ENCODE measurements at places on chromosomes 2 and 18.

GRCh38 chr18:50654658-50655550 lies 95.0 kb downstream of the MAPK4 start:
- DNase-seq, result no peak

- no peak for DNase-seq
Measured at GRCh38 chr2:217864963-217865772, 137.6 kb downstream of the TNS1 start.

DNA sequence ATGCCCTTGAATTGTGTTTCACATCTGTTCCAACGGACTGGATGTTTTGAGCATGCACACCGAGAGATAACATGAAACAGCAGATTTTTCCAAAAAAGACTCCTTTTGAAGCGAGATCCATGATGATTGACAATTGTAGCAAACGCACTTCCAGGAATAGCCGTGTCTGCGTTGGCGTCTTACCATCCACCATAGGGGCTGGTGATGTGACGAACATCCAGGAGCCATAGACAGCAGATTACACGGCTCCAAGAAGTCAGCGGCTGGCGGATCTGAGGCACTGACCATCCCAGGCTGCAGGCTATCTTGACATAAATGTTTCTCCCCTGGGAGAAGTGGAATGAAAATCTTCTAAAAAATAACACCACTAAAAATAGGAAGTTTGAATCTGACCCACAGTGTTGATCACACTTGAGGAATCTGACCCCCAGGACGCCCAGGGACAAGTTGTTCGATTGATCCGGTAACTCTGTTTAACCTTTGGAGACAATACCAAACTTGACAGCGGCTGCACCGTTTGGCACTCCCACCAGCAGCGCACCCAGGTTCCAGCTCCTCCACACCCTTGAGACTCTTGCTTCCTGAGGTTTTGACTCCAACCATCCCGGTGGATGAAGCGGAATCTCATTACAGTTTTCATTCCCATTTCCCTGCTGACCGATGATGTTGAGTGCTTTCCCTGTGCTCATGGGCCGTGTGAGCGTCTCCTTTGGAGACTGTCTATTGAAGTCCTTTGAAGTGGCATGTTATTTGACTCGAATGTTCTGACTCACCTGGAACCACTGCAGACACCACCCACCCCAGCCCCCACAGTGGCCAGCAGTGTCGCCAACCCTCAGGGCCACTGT lies 140.0 kb upstream of the GPC1 start:
- DNase-seq, result no peak

GRCh38 chr2:45883603-45884000 lies 232.1 kb downstream of the PRKCE start:
- no peak for DNase-seq

DNA sequence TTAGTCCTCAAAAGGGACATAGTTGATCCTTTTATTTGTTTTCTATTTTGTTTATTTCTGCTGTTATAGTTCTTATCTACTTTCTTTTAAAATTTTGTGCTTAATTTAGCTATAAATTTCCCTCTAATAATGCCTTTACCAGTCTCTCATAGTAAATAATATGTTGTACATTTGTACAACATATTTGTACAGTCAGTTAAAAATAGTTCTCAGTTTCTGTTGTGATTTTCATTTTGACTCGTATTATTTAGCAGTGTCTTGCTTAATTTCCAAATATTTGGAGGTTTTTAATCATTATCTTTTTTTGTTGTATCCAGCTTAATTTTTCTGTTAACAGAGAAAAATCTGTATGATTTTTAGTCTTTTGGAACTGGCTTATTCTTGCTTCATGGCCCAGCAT lies 443.6 kb upstream of the TRIB2 start:
- no peak for DNase-seq

DNA sequence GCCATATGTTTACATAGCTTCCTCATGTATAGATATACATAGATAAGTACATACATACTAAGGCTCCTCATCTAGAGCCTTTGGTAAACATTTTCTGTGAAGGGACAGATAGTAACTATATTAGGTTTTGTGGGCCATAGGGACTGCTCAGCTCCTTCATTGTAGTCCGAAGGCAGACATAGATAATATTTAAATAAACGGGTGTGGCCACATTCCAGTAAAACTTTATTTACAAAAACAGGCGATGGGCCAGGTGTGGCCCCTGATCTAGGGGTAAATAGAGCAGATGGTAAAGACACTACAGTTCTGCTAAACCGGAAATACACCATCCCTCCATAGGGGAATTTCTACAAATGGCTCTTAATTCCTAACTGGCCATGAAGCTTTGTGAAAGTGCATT lies 7.3 kb downstream of the COQ10B start:
- DNase-seq, result no peak

GRCh38 chr18:904218-905090 lies at the start of gene ADCYAP1:
Gene ADCYAP1 (plus strand): TSS chr18:904871. CDS start chr18:905387, 516 bp downstream.
- no peak for DNase-seq

- DNase-seq, result no peak
Measured at GRCh38 chr2:112725545-112726457, 5.0 kb downstream of the NT5DC4 start.

GRCh38 chr2:37300146-37300545 lies 24.5 kb downstream of the PRKD3 start:
- no peak for DNase-seq

- no peak for DNase-seq
Measured at GRCh38 chr2:5315512-5315911, 376.7 kb upstream of the SOX11 start.

DNA sequence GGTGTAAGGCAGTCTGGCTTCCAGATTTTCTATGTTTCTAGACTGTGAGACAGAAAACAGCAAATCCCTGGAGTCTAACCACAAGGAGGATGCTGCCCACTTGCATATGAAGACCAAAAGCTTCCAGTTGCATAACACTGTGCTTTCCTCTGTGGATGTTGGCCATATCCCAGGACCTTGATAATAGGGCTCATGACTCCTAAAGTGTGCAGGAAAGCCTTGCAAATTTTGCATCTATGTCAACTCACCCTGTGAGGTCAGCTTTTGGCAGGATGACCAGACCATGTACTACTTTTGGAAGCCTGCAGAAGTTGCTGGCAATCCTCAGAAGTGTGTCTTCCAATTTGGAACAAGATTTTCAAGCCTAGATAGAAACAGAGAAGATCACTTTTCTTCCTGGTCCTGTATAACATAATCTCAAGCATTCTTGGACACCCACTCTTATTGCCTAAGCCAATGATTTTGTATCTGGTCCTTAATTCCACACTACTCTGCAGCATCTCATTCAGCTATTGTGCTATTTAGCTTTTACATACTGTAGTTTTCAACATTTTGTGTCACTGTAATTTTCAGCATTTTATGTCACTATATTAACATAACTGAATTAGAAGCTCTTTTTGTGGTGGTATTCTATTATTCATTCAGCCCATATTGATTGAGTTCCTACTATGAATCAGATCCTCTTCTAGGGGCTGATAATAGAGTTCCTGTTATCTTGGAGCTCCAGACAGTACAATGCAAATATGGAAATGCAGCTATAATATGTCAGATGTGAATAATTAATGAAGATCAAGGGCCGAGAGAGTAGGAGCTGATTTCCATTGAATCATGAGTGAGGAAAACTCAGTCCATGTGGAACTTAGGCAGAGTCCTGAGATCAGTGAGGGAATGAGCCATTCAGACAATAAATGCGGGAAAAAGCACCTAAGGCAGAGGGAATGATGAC lies 85.3 kb upstream of the RAB27B start:
- no peak for DNase-seq

DNA sequence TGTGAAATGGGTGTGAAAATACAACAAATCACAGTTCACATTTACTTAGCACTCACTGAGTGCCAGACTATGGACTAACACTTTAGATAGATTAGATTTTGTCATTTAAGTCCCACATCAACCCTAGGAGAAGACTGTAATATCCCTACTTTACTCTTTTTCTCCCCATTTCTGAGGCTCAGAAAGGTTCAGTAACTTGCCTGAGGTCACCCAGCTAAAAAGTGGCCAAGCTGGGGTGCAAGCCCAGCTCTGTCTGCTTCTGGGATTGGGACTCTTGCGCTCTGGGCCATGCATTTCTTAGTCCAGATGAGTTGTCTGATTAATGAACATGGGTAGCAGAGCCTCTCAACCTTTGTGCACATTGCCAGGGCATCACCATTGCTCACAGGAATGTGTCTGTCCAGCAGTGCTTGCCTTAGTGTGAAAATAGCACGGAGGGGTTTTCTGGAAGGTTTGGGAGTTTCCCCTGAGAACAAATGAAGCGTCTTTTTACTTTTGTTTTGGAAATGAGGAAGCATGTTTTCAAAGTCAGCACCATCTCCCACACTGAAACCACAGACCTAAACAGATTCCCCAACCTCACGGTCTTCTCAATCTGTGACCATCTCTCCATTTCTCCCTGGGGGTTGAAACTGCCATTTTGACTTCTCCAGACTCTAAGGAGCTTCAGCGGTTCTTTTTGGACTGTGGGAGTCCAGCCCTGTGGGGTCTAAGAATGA lies 31.9 kb downstream of the NRP2 start:
- DNase-seq, result peak; percentile 76

Data from RPMI8226 (cell line).